ENCODE measurements at places on chromosomes 1 and 21.

DNA sequence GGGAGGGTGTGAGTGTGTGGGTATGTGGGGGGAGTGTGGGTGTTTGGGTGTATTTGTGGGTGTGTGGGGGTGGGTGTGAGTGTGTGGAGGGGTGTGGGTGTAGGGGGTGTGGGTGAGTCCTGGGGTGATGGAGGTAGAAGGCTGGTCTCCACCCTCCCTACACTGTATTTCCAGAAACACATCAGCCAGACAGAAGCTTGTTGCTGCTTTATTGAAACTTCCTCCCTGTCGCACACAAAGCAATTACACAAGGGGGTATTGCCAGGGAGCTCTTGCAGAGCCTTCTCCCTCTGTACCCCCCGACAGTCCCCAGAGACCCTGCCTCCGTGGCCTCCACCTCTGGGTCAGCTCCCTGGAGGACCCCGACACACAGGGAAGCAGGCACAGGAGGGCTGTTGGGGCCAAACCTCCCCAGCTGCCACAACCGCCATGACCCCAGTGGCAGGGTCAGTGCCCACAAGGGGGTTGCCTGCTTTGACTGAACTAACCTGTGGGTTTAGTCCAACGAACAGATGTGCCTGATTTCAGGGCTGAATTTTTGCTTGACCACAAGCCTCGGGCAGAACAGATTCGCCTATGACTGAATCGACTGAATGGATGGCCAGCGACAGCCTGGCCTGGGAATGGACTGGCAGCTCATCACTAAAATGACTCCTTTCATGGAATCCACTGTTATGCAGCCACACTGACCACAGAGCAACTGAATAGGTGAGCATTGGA, 9.1 kb upstream of the MATN1 start:
- peak; percentile 40 for DNase-seq

DNA sequence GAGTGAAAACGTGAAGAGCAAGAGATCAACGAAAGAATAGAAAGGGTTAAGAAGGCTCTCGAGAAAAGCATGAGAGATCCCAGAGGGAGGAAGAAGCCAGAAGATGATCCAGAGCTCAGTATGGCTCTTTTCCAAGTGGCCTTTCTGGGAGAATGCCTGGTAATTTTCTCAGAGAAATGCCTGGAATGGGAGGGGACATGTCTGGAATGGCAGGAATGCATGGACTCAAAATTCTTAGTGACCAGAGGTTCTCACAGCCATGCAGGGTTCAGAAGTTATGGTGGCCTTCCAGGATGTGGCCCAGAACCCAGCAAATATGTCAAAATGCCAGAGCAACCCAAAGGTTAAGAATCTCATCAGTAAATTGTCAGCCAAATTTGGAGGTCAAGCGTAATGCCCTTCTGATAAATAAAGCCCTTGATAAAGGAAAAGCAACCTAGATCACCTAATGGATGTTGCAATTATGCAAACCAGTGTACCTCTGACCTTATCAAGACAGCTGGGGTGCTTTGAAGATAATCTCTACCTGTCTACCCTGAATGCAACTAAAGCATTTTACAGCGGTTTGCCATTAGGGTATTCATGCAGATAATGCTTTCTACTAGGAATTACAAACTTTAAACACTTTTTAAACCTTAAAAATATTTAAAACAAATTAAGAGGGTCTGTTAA, 53.1 kb downstream of the NBPF6 start:
- no peak for DNase-seq

GRCh38 chr1:118077331-118078045, 107.5 kb downstream of the SPAG17 start:
- DNase-seq: no peak

DNA sequence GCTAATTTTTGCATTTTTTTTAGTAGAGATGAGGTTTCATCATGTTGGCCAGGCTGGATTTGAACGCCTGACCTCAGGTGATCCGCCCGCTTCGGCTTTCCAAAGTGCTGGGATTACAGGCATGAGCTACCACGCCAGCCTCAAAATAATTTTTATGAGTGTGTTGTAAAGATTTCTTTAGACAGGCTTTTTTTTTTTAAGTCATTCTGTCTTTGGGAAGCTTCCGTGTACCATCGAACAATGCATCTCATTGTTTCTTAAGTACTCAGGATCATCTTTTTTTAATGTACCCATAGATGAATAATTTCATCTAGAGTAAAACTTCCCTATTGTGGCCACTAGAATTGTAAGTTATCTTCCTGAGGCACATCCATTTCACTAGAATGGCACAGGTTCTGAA, 19.6 kb upstream of the SDC3 start:
- no peak for DNase-seq

DNA sequence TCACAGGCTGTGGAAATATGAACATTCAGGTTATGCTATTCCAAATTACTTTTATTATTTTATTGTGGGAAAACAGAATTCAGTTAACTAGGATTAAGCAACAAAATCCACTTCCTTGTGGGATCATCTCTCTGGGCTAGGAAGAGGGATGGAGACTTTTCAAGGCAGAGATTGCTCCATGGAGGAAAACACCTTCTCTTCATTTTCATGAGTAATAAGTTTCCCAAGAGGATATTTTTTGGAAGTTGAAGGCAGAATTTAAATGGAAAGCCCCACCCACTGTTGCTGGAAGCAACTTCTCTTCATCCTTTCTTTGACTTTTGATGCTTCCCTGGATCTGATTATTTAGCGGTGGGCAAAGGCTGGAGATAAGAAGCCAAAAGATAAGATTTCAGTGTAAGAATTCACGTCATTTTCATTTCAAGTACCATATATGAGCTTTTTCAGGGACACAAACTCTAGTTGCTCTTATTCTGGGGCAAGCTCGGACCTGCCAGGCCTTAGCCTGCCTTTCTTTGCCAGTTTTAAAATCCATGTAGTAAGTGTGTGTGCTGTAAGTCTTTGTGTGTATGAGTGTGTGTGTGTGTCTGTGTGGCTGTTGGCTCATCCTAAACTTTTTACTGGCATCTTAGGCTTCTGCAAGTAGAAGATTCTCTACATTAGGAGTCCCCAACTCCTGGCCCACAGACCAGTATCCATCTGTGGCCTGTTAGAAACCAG, 11.7 kb upstream of the IL24 start:
- DNase-seq: no peak

GRCh38 chr1:17538428-17539117, 925 bp upstream of the ARHGEF10L start:
- no peak for DNase-seq

DNA sequence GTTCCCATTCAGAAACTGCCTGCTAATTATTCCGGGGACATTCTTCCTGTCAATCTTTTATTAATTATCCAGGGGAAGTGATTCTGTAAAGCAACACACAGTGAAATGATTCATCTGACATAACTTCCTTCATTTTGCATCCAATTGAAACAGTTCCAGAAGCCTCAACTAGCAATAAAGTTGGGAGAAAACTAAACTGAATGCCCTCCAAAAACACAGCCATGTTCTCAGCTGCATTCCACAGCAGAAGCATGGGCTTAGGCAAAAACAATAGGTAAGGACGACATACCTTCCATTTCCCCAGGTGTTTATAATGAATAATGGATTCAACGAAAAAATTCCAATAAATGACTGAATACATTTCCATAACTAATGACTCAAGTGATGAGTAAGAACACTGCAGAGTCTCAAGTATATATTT, 36.9 kb upstream of the TARBP1 start:
- no peak for DNase-seq

DNA sequence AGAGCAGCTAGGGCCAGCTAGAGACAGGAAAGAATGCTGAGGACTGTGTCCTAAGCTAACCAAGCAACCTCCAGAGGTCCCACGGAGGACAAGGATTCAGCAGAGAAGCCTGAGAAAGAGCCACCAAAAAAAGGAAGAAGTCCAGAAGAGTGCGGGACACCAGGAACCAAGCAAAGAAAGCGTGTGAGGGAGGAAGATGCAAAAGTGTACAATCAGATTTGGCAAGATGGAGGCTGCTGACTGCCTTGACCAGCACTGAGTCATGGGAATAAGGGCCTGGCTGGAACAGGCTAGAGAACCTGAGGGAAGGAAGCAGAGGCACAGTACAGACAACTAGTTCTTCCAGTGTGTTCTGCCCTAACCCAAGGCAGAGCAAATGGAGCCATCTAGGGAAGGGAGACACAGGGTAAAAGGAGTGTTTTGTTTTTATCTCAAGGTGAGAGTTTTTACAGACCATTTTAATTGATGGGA, 18.5 kb downstream of the TP53BP2 start:
- DNase-seq: peak; percentile 41

All from CD4-positive, alpha-beta T cell treated with Interleukin-1 beta for 1 hour (primary cell).